ENCODE measurements at places on chromosomes 7 and 10. TPM values are rescaled to one million over a fixed set of nuclear protein-coding genes. Genes with fewer than 3 reads are reported as not detected.

OR2A5 gene
- total RNA-seq, result not detected

IKZF1 gene
- not detected for total RNA-seq

BLOC1S2 gene
- total RNA-seq, result 50.9 TPM

TCERG1L gene
- total RNA-seq, result not detected

DLG5 gene
- total RNA-seq, result 21.9 TPM

CCDC136 gene
- total RNA-seq, result 8.5 TPM

HMX3 gene
- total RNA-seq, result not detected

SRGN gene
- total RNA-seq, result 36.7 TPM

KCP gene
- total RNA-seq, result 0.14 TPM
